ENCODE measurements at places on chromosomes 16 and 17.

GRCh38 chr17:38558728-38559050, 47.1 kb downstream of the SRCIN1 start:
- no peak for DNase-seq

DNA sequence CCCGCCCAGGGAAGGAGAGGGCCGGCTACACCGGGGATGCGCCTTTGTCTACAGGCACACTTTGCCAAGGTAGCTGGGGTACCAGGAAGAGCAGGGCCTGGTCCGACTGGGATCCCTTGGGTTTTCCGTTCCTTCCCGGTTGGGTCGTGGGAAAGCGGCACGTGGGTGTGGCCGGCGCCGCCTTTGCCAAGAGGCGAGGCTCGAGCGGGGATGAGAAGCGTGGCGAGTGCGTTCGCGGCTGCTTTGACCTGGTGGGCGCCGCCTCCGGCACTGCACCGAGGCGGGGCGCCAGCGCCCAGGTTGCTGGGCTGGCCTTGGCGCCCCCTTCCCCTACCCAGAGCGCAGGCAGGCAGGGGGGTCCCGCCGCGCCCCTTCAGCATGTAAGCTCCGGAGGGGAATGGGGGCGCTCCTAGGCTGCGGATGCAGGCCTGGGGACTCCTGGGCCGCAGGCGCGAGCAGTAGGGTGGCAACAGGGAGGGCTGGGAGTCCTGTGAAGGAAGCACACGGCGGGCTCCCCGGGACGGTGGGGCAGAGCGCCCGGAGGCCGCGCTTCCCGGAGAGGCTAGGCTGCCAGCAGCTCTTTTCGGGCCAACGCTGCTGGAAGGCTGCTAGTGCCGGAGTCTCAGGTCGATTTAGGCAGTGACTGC, 2.0 kb downstream of the HAS3 start:
- DNase-seq: no peak

DNA sequence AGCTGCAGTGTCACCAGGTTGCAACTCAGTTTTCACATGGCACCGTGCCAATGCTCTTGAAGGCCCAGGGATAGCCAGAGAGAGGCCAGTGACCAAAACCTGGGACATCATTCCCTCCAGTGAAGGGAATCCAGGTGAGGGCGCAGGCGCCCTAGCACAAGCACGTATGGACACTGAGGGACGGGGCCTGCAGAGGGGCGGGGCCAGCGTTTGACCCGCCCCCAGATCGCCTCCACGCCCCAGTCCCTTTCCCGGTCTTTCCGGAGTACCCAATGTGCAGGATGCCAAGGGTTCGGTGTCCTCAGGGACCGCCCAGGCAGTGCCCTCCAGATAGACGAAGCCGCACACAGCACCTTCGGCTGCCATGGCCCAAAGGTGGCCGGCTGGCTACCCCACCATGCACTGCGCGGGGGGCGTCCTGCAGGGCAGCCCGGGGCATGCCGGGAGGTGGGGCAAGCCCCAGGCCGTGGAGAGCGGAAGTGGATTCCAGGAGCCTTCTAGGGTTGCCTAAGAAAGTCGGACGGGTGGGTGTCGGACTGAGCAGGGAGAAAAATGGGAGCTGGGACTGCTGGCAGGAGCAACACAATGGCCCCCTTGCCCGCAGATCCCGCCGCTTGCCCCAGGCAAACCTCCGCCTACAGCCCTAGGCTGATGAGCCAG, 4.6 kb downstream of the SLC12A4 start:
- DNase-seq: no peak

- no peak for DNase-seq
Measured at GRCh38 chr17:80212511-80212910, 7.6 kb downstream of the SGSH start.

GRCh38 chr16:56936950-56937349, 5.0 kb downstream of the HERPUD1 start:
- no peak for DNase-seq

GRCh38 chr16:85659805-85660511, 28.8 kb downstream of the GINS2 start:
- peak; percentile 4 for DNase-seq

Data from stimulated activated CD4-positive, alpha-beta T cell treated with anti-CD3 and anti-CD28 coated beads, TNF-alpha, amount 100 ng/mL, for 1 hour (primary cell).